ENCODE measurements at places on chromosomes 7 and 10. TPM values are rescaled to one million over a fixed set of nuclear protein-coding genes. Genes with fewer than 3 reads are reported as not detected.

The GOLGA7B gene
- total RNA-seq: 0.50 TPM

The DKK1 gene
- 1.5 TPM for total RNA-seq

The TBX20 gene
- not detected for total RNA-seq

The OR2A42 gene
- 0.06 TPM for total RNA-seq

The CCDC186 gene
- total RNA-seq: 34.2 TPM

The PMPCB gene
- total RNA-seq: 65.8 TPM

The AGR2 gene
- total RNA-seq: 164 TPM

The SGPL1 gene
- total RNA-seq: 105 TPM

The NET1 gene
- 86.5 TPM for total RNA-seq

The GSDME gene
- total RNA-seq: 11.7 TPM

DNA sequence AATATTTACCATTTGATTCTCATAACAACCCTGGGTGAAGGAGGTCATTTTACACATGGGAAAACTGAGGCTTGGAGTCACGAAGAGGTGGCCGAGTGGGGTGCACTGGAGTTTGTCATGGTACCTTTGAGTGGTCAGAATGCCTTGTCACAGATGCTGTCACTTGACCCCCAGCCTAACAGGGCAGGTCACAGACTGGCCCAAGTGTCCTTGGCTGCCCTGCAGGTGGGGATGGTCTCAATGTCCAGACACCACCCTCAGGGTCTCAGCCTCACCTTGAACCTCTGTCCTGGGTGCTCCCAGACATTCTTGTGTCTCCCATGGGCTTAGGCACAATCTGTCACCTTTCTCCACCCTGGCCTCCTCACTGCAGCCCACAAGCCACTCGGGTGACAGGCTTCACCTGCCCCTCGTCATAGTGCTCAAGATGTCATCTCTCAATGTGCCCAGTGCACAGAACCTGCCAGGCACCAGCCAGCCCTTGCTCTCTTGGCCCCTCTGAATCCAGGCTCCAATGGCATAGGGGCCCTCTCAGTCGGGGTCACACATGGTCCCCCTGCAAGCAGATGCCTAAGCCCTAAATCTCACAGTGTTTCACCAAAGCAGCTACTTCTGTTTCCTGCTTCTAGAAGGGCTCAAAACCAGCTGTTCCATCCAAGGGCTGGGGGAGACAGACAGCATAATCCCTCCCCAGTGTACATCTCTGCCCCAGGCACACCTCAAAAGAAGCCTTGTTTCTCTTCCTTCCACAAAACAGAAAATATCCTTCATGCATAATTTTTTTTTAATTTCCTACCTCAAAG, 76.8 kb upstream of the NANOS1 start:
- no peaks in the 10 kb centered on the region for H3K27me3 ChIP-seq
- no peaks in the 10 kb centered on the region for H3K4me1 ChIP-seq
- H3K27ac ChIP-seq: no peak overlapping the region
- H3K4me3 ChIP-seq: no peak overlapping the region
- DNase-seq: no peak

DNA sequence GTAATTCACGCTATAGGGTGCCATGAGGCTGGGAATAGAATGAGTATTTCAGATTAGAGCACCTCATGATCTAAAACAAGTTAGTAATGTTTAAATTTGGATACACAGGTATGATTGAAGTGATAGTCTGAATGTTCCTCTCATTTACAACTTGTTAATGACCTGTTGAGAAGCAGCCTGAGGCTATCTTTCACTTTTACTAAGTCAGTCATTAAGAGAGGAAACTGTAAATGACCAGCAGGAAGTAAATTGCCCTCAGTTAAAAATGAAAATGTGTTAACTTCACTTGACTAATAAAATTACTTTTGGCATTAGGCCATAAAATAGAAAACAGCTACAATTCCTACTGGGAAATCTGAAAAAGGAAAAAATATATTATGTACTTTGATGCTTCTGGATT, 1042.0 kb downstream of the DNAJB9 start:
- no peaks in the 10 kb centered on the region for H3K4me1 ChIP-seq
- H3K36me3 ChIP-seq: no peaks in the 10 kb centered on the region

GRCh38 chr10:11687357-11687771, 54.8 kb upstream of the ECHDC3 start:
- no peak for DNase-seq
- no peaks in the 10 kb centered on the region for H3K36me3 ChIP-seq
- no peak overlapping the region for H3K4me3 ChIP-seq
- H3K27me3 ChIP-seq: no peaks in the 10 kb centered on the region
- H3K27ac ChIP-seq: no peak overlapping the region

DNA sequence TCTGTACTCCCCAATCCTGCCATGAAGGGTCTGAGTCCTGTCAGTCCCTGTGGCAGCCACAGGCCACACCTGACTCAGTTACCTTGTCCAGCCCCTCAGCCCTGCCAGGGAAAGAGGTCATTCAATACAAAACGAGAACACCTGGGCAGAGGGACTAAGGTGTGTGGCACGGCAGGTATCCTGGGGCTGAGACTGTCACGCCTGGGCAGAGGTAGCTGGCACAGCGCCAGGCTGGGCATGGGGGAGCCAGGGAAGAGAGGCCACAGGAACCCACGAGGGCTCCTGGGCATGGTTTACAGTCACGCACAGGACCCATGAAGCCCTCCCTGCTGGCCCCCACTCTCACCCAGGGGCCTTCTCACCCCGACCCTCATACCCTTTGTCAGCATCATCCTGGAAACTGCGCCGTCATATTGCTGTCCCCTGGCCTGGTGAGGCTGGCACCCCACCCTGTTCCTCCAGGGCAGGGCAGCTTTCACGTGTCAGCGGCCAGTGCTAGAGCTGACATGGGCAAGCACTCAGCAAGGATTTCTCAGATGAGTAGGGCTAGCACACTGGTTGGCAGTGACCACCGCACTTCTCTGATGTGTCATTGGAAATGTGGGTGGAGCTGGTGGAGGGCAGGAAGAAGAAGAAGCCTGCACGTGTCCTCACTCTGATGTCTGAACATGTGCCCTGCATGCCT, 42.7 kb downstream of the LRRC18 start:
- H3K4me1 ChIP-seq: peaks cover 5% of the 10 kb centered on the region
- no peak for DNase-seq
- no peaks in the 10 kb centered on the region for H3K36me3 ChIP-seq
- no peaks in the 10 kb centered on the region for H3K27me3 ChIP-seq

GRCh38 chr10:27100813-27101347, 586 bp upstream of the ANKRD26 start:
- no peaks in the 10 kb centered on the region for H3K36me3 ChIP-seq
- no peak for DNase-seq
- H3K4me1 ChIP-seq: no peaks in the 10 kb centered on the region
- H3K27me3 ChIP-seq: no peaks in the 10 kb centered on the region
- peak overlapping the region; percentile 78 for H3K4me3 ChIP-seq
- H3K27ac ChIP-seq: peak overlapping the region; percentile 88

DNA sequence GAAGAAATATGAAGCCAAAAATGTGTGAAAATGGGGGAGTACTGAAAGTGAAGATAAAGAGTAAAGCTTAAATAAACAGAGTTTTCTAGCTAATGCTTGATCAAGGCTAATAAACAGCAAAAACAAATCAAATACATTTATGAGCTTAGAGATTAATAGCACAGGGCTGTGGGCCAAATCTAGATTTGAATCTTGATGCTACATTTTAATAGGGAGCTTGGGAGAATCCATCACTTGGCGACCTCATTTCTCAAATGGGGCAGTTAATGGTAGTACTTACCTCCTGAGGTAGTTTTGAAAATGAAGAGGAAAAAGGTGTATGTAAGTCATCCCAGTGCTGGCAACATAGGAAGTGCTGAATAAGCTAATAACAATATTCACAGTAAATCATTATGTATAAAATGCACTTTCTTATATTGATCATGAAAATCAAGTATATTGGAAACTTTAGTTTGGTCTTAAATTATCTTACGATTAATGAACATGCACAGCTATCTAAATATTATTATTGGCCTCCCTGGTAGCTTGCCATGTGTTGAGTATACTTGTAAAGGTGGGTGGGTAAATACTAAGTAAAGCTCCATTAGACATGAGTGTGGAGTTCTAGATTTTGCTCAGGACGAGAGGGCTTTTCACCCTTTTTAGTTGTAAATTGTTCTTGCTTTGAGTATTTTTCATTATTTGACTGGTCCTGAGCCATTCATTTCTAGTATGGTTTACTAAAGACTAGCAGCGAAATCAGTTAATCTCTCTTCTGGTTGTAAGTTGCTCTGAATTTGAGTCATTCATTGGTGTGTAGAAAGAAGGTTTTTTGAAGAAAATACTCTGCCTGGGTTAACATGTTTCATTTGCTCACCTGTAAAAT, 5.1 kb downstream of the BICC1 start:
- no peaks in the 10 kb centered on the region for H3K36me3 ChIP-seq
- DNase-seq: no peak
- H3K27me3 ChIP-seq: no peaks in the 10 kb centered on the region
- H3K4me3 ChIP-seq: peak overlapping the region; percentile 49
- H3K4me1 ChIP-seq: peaks cover 4% of the 10 kb centered on the region

GRCh38 chr10:1734288-1734687, 3.0 kb downstream of the ADARB2 start:
- no peak for DNase-seq
- no peaks in the 10 kb centered on the region for H3K36me3 ChIP-seq
- H3K4me3 ChIP-seq: no peak overlapping the region
- H3K27ac ChIP-seq: no peak overlapping the region
- H3K27me3 ChIP-seq: peaks cover 36% of the 10 kb centered on the region

- no peak for DNase-seq
- peaks cover 5% of the 10 kb centered on the region for H3K4me1 ChIP-seq
- H3K27ac ChIP-seq: peak overlapping the region; percentile 81
- H3K27me3 ChIP-seq: no peaks in the 10 kb centered on the region
- H3K36me3 ChIP-seq: no peaks in the 10 kb centered on the region
These were observed 178.8 kb downstream of the REEP3 start for GRCh38 chr10:63699785-63700613.

- DNase-seq: no peak
- H3K27ac ChIP-seq: no peak overlapping the region
- no peaks in the 10 kb centered on the region for H3K36me3 ChIP-seq
- no peak overlapping the region for H3K4me3 ChIP-seq
These were observed 7.4 kb upstream of the TSPAN33 start for GRCh38 chr7:129136887-129137642.

DNA sequence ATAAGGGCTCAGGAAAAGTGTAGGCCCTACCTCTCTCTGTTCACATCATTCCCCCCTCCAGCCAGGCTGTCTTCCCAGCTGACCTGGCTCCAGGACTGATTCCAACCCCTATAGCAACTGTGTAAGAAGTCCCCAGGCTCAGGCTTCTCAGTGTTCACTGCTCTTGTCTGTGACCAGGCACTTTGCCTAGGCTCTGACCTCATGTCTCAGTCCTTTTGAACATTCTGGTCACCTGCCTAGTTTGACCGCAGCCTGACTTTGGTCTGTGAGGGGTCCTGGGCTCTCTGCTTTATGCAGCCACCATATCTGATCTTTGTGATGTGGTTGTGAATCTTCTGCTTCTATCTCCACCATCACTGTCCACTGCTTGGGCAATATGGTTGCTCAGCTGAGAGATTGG, 24.5 kb downstream of the HIF1AN start:
- no peaks in the 10 kb centered on the region for H3K36me3 ChIP-seq
- H3K4me1 ChIP-seq: no peaks in the 10 kb centered on the region
- no peak overlapping the region for H3K4me3 ChIP-seq
- peaks cover 5% of the 10 kb centered on the region for H3K27me3 ChIP-seq

- H3K36me3 ChIP-seq: no peaks in the 10 kb centered on the region
- no peak for DNase-seq
- H3K4me3 ChIP-seq: no peak overlapping the region
- no peaks in the 10 kb centered on the region for H3K27me3 ChIP-seq
- no peaks in the 10 kb centered on the region for H3K4me1 ChIP-seq
- no peak overlapping the region for H3K27ac ChIP-seq
These were observed 473.4 kb downstream of the PTPRN2 start for GRCh38 chr7:158114056-158114850.

DNA sequence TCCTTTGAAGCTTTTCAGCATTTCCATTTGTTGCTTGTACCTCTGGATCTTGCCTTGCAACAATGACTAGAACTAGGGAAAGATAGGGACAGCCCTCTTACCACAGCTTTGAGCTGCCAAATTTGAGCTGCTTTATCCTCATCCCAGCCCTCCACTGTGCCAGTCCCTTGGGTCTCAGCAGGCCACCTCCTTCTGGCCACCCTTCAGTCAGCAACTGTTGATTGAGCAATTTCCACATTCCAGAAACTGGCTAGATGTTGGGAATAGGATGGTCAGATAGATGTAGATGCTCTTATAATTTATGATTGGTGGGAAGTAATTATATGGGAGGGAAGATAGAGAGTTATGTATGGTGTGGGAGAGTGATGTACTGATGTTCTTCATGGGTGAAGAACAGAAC, 100.1 kb downstream of the ST7 start:
- no peak overlapping the region for H3K27ac ChIP-seq
- no peak overlapping the region for H3K4me3 ChIP-seq
- H3K36me3 ChIP-seq: no peaks in the 10 kb centered on the region

GRCh38 chr10:91582153-91582554, 50.7 kb downstream of the PPP1R3C start:
- no peak for DNase-seq
- no peaks in the 10 kb centered on the region for H3K4me1 ChIP-seq
- H3K36me3 ChIP-seq: no peaks in the 10 kb centered on the region
- no peaks in the 10 kb centered on the region for H3K27me3 ChIP-seq
- H3K27ac ChIP-seq: no peak overlapping the region

DNA sequence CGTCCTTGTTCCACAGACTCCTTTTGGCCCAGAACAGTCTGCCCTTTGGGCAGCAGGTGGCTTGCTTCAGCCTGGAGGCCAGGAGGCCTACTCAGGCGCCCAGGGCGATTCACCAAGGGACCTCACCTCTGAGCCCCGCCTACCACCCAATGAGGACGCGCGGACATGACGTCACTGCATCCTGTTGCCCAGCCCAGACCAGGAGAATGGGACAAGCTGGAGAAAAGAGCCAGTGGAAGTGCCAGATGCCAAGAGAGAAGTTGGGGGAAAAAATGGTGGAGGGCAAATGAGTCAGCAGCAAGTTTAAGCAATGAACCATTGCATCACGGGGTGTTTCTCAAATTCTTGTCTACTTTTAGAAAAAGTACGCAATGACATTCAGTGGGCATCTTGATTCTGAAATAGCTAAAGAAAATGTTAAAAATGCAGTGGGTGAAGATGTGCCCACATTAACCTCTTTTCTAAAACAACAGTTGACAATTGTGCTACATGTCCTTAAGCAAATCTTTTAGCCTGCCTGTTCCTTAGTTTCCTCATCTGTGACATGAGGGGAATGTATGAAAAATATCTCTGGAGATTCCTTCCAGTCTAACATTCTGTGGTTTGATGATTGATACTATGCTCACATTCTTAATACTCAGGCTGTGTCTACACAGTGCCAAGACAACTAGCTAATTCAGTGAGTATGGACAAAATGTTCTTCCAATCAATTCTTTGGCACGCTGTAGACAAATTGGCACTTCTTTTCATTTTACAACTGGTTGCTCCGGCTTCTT, 23.9 kb upstream of the LEP start:
- H3K27me3 ChIP-seq: no peaks in the 10 kb centered on the region
- H3K27ac ChIP-seq: no peak overlapping the region
- no peak for DNase-seq
- no peaks in the 10 kb centered on the region for H3K4me1 ChIP-seq
- H3K36me3 ChIP-seq: no peaks in the 10 kb centered on the region

GRCh38 chr10:51319173-51319435, 244.8 kb downstream of the PRKG1 start:
- H3K27me3 ChIP-seq: no peaks in the 10 kb centered on the region
- no peak overlapping the region for H3K4me3 ChIP-seq
- no peaks in the 10 kb centered on the region for H3K4me1 ChIP-seq
- no peak for DNase-seq
